NCI-H2081 (cell line): ENCODE measurements at places on chromosomes 7 and 10.

GRCh38 chr10:47240173-47240572, 59.8 kb upstream of the GDF10 start:
- DNase-seq = no peak

GRCh38 chr7:48091506-48092433, 2.7 kb downstream of the UPP1 start:
- no peak for DNase-seq

DNA sequence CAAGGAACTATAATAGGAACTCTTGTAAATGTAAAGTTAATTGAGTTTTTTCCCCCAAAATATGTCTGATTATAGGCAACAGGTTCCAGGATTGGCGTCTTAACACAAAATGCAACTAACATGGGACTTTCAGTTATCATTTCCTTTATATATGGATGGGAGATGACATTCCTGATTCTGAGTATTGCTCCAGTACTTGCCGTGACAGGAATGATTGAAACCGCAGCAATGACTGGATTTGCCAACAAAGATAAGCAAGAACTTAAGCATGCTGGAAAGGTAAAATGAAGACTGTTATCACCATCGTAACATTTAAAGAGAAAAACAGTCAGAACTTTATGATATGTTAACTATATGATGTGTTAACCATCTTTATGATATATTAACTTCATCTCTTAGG, 63.7 kb downstream of the SP8 start:
- DNase-seq = no peak

DNA sequence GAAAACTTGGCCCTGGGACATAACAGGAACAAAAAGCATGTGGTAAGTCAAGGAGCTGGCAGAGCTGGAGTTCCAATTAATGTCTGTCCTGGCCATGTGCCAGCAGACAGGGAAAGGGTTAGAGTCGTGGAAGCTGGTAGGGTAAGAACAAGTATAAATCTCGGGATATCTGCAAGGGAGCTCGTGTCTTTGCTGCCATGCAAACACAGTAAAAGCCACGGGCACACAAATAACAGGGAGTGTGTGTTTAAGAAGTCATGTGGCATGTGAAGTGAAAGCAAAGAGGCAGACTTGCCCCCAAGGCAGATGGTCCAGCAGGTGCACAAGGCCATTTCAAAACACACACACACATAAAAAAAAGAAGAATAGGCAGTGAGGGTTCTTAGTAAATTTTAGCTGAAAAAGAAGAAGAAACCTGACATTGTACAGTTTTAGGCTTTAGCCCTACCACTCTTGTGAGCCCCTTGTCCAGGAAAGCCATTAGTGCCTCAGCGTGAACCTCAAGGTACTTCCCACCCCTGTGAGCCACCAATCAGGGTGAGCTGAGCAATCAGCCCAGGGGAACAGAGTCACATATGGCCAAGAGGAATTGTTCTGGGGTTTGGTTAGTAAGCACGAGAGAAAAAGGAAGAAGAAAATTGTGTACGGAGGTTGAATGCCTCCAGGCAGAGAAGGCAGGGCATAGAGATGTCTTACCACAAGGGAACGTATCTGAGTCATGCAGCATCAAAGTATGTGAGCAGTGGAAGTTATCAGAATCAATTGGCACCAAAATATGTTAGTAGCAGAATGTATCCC, 32.8 kb upstream of the ARHGAP12 start:
- DNase-seq = peak; percentile 52

- DNase-seq = no peak
Observed at GRCh38 chr10:69461243-69462025, 10.2 kb downstream of the TSPAN15 start.

GRCh38 chr10:30431435-30431911, 2.5 kb upstream of the MAP3K8 start:
- no peak for DNase-seq

- peak; percentile 23 for DNase-seq
Observed at GRCh38 chr10:122199070-122199469, 72.0 kb upstream of the BTBD16 start.

DNA sequence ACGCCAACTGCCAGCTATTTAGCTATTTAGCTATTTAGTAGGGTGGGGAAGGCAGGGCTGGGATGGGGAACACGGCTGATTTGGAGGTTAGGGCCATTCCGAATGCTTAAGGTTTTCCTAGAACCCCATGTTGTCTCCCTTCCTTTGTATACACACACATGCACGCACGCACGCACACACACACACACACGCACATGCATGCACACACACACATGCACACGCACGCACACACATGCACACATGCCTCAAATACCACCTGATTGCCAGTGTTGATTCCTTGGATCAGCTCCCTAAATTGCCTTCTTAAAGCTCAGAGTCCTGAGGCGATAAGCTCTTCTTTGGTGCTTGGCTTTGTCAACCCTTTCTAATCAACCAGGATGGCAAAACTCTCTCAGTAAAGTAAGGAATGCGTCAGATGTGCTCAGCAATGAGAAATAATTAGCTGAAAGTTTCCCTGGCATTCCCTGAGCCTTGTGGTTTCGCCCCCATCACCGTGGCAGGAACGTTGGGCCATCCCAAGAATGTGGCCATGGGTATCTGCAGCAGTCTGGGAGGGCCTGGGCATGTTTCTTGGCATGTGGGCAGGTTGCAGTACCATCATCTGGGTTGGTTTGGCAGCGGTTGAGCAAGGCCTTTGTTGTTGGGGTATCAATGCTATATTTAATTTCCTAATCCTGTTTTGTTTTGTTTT, 305.6 kb downstream of the LRMDA start:
- DNase-seq = no peak

DNA sequence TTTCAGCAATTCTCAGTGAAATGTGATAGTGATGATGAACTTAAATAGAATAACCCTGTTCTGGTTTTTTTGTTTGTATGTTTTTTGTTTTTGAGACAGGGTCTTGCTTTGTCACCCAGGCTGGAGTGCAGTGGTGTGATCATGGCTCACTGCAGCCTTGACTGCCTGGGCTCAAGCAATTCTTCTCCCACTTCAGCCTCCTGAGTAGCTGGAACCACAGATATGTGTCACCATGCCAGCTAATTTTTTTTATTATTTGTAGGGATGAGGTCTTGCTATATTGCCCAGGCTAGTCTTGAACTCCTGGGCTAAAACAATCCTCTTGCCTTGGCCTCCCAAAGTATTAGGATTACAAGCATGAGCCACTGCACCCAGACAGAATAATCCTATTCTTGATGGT, 14.3 kb upstream of the COL17A1 start:
- no peak for DNase-seq

- DNase-seq = no peak
Observed at GRCh38 chr10:36880898-36881297, 244.5 kb upstream of the ANKRD30A start.

DNA sequence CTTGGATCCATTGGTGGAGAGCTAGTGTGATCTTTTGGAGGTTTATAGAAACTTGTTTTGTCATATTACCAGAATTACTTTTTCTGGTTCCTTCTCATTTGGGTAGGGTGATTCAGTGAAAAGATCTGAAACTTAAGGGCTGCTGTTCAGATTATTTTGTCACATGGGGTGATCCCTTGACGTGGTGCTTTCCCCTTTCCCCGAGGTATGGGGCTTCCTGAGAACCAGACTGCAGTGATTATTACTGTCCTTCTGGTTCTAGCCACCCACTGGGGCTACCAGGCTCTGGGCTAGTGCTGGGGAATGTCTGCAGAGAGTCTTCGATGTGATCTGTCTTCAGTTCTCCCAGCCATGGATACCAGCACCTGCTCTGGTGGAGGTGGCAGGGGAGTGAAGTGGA, 1030.0 kb downstream of the GRM8 start:
- no peak for DNase-seq

GRCh38 chr7:108307194-108307593, 149.0 kb downstream of the NRCAM start:
- DNase-seq = no peak

DNA sequence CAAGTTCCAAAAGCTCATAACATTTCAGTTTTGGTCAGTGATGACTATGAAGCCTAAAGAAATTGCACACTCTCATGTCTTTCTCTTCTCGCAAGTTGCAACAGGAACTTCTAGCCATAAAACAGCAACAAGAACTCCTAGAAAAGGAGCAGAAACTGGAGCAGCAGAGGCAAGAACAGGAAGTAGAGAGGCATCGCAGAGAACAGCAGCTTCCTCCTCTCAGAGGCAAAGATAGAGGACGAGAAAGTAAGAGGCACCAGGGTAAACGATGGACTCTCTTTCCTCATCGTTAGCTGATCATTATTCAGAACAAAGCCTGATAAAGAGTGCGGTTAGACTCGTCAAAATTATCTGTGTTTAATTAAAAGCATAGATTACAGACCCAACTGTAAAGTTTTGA, 94.7 kb downstream of the HDAC9 start:
- no peak for DNase-seq
